Activated CD4-positive, CD25-positive, alpha-beta regulatory T cell treated with anti-CD3 and anti-CD28 coated beads, Interleukin-2, amount 50 U/mL, for 24 hours (primary cell): ENCODE measurements at places on chromosomes 12 and 14.
A peak's percentile ranks its signal among the peaks of the same experiment; 100 is the strongest.

- ATAC-seq: no peak
These were observed 2.9 kb downstream of the RFX4 start for GRCh38 chr12:106585521-106586277.

- no peak for ATAC-seq
These were observed 424 bp downstream of the BBOF1 start for GRCh38 chr14:74019408-74020137.

DNA sequence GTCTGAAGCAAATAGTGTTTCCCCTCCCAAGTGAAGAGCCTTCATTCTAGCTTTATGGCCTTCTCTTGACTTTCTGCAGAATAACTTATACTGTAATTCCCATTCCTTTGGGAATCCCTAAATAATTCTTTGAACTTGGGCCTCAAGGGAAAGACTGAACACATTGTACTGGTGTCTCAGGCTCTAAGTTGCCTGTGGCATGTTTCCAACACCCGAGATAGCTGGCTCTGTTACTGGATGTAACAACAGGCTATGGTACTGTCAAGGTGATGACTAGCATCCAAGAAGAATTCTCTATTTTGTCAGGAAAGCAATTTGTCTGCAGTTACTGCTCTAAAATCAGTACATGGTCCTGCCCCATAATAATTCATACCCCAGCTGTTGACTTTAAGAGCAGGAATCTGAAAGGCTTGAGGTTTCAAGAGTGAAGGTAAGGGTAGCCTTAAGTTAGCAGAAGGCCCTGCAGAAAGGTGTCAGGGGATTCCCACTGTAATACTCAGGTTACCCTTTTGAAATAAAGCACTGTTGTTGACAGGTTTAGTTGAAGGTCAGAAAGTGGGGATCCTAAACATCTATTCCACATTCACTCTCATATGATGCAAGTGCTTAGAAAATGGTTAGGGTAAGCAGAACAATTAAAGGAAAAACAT, 5.2 kb downstream of the GPX2 start:
- ATAC-seq: no peak

DNA sequence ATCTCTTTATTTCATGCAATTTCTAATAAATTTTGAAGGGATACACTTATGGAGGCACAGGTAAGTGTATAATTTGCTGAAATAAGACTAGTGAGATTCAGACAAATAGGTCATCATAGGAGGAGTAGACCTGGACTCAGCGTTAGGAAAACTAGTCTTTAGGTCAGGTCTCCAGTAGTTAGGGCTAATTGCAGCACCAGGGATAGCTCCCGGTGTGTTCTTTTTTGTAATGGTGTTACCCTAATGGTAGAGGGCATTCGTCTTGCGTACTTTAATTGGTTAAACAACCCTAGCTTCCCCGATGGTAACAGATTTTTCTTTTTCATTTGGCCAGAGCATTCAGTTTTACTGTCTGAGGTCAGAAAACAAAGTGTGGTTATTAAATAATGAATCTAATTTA, 64.9 kb downstream of the ARID2 start:
- ATAC-seq: no peak

GRCh38 chr12:17652436-17652835, 437.6 kb downstream of the RERGL start:
- no peak for ATAC-seq

- ATAC-seq: no peak
These were observed 6.0 kb downstream of the ORAI1 start for GRCh38 chr12:121632069-121632970.

GRCh38 chr12:57146092-57146491, 1.3 kb downstream of the LRP1-AS start:
- no peak for ATAC-seq

DNA sequence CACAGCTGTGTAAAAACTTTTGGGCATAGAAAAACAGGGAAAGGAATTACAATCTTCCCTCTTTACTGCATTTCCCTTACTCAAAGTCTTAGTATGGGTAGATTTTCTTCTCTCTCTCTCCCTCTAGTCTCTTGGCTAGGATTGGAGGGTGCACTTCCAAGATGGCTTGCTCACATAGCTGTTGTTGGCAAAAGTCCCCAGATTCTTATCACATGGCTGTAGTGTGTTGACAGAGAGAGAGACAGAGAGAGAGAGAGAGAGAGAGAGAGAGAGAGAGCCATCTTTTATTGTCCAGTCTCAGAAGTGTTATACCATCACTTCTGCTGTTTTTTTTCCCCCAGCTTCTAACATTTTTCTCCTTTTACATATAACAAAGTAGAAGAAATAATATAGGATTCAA, 6.3 kb upstream of the OR4E2 start:
- no peak for ATAC-seq

DNA sequence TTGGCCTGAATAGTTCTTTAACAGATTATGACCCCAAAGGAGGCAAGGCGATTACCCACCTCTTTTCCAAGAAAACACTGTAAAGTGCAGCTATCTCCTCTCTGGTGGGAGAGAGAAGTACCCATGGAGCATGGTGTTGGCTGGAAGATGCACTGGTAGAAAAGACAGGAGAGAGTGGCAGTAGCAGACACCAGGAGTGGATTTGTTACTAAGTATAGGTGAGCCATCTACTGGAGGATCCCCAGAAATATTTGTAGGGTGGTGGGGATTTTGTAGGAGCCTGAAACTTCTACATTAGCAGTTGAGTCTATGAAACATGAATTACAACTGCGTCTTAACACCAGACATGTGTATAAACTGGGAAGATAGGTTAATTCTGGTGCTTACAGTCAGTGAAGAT, 148.0 kb downstream of the SLC38A4 start:
- no peak for ATAC-seq

GRCh38 chr12:55933169-55933798, 2.3 kb downstream of the DGKA start:
- no peak for ATAC-seq

DNA sequence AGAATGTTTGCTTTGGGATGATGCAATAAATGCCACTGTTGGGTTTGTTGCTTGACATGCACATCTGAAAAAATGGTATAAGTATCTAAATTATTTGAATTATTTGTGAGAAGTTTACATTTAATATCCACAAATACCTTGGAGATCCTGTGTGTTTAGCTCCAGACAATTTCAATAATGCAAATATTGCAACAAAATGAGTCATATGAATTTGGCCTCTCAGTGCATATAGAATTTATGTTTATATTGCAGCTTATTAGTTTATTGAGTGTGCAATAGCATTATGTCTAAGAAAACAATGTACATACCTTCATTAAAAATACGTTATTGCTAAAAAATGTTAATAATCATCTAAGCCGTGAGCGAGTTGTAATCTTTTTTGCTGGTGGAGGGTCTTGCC, 153.3 kb downstream of the FSCB start:
- ATAC-seq: no peak

GRCh38 chr12:78210894-78211302, 380.2 kb downstream of the NAV3 start:
- ATAC-seq: no peak

DNA sequence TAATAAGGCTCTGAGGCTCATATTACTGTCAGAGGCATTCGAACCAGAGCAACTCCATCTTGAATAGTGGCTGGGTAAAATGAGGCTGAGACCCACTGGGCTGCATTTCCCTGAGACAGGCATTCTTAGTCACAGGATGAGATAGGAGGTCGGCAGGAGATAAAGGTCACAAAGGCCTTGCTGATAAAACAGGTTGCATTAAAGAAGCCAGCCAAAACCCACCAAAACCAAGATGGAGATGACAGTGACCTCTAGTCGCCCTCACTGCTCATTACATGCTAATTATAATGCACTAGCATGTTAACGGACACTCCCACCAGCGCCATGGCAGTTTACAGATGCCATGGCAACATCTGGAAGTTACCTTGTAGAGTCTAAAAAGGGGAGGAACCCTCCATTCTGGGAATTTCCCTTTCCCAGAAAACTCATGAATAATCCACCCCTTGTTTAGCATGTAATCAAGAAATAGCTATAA, 18.1 kb upstream of the PRICKLE1 start:
- no peak for ATAC-seq

DNA sequence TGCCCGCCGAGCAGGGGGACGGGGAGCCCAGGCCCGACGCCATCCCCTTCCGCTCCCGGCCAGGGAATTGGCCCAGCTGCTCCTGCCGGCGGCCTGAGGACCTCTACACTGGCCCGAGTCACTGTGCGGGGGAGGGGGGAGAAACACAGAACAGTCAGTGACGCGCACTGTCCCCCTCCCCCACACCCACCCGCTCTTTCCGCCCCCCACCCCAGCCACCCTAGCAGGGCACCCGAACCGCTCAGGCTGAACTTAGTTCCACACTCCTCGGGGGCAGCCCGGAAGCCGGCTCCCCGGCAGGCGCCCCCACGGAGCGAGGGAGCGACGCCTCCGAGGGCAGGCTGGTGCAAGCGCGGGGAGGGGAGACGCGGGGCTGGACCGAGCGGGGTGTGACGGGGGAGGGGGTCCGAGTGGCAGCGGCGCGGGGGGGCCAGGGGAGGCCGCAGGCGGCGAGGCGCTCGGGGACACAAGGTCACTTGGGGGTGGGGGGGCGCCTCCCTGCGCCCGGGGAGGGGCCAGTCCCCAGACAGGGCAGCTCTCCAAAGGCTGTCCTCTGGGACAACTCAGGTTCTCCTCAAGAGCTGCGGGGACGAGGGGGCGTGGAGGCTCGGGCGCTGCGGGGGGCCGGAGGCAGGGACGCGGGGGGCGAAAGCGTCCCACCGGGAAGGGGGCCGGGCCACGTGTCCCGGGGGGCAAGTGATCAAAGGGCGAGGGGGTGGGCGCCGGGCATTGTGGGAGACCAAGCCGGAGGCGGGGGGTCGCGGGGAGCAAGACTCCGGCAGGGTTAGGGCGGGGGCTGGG, 648 bp downstream of the CHD4 start:
- peak; percentile 34 for ATAC-seq

GRCh38 chr12:98578821-98579220, 14.7 kb upstream of the SLC25A3 start:
- ATAC-seq: no peak

DNA sequence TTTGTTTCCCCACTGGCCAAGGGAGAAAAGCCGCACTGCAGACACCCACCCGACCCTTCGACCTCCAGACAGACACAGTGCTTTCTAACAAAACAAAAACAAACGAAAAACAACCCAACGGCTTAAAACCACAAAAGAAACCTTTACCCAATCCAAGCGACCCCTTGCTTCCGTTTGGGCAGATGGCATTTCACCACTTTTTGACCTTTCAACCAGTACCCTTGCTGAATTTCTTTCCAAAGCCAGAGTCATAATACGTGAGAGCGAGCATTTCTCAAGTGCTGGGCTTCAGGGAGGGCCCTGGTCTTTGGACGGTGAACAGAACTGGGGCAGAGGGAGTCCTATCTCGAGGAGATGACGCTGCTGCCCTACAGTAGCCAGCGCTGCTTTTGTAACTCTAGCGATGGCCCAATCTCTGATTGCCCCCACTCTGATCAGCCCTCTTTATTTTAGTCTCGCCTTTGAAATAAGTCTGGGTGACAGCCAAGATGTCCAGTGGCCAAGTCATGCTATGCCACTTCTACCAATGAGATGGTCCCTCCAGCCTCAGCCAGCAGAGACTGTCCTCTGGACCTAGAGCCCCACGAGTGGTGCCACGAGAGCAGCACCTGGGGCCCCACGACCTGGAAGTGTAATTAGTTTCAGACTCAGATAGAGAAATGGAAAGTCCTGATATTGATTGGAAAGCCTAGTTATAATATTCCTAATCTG, 21.9 kb upstream of the ADIPOR2 start:
- no peak for ATAC-seq

DNA sequence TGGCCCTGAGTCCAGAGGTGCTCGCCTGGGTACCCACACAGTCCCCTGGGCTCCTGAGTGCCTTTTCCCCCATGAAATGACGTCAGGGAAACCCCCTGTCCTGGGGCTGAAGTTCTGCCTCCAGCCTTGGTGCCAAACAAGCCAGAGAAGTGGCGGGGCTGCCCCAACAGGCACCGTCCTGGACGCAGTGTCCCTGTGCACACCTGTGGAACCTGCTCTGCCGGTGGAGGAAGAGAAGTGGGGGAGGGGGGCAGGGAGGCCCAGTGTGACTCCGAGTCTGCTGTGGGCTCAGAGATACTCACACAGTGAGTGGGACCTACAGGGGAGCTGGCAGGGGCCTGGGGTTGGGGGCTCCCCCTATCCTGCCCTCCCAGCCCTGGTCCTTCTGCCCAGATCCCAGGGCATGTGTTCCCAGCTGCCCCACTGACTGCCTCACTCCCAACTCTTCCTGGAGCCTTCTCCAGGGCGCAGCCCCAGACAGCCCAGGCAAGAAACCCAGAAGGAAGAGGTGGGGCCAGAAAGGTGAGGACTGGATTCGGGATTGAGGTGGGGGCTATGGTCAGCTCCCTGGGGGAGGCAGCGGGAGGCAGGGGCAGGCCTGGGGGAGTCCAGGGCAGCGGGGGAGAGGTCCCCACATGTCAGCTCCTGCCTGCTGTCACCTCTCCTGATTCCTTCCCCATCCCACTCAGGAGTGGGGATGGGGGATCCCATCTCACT, 24.7 kb downstream of the CCDC85C start:
- ATAC-seq: no peak

GRCh38 chr12:104966677-104967076, 8.6 kb upstream of the SLC41A2 start:
- peak; percentile 36 for ATAC-seq

DNA sequence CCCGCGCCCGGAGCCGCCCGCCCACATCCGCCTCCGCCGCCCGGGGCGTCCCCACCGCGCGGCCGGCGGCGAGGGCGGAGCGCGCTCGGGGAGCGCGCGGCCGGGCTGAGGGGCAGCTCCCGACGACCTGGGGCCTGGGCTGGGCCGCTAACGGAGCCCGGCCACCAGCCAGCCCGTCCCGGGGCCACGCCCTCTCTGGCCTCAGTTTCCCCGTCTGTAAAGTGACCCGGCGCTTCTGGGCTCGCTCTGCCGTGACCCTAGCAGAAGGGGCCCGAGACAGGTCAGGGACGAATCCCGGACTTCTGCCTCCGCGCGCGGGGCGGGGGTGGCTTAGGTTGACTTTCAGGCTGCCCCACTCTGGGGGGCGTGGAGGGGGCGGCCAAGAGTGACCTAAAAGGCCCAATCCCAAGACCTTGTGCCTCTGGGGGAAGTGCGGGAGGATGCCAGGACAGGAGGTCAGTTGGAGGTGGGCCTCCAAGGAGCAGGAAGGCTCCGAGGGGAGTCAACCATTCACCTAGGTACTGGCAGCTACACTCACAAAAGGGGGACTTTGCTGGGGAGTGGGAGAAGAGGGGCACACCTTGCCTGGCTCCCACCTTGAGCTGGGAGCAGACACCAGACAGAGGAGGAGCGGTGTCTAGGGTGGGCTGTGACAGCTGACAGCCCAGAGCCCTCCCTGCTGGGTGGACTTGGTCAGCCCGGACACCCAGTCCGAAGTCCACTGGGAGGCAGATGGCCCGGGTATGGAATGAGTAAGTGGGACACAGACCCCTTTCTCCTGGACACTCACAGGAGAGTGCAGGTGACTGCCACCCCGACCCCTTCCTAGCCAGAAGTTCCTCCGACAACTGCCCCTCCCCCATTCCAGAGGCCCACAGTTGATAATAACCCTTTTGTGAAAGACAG, 486 bp upstream of the AKT1 start:
- ATAC-seq: no peak

GRCh38 chr12:103561174-103561573, 25.9 kb upstream of the STAB2 start:
- no peak for ATAC-seq

DNA sequence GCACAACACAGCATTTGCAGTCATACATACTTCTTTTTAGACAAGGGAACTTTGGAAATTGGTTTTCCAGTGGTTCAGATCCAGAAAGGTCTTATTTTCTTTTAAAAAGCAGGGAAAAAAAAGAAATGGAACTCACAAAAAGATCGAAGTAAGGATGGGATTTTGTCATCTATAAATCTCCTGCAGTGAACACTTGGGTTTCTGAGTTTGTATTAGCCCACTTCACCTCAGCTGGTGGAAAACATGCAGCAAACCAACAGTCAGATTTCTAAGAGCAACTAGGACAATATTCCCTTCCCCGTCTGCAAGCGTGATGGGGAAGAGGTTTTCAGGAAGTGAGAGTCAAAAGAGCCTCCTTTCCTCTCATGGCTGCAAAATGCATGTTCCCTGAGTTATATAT, 4.6 kb downstream of the MYF5 start:
- no peak for ATAC-seq
